Activated CD4-positive, alpha-beta T cell treated with anti-CD3 and anti-CD28 coated beads, Interleukin-2, amount 50 U/mL, for 48 hours (primary cell): ENCODE measurements at places on chromosomes 4 and X.
A peak's percentile ranks its signal among the peaks of the same experiment; 100 is the strongest.

DNA sequence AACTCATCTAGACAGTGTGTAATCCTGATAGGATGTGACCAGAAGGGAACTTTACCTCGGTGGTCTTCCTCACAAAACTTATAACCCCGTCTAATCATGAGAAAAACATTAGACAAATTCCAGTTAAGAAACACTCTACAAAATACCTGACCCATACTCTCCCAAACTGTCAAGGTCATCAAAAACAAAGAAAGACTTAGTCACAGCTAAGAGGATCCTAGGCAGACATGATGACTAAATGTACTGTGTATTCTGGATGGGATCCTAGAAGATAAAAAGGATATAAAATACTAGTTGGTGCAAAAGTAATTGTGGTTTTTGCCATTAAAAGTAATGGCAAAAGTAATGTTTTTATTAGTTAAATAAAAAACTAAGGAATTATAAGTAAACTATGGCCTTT, 81.6 kb downstream of the DTHD1 start:
- DNase-seq = no peak

DNA sequence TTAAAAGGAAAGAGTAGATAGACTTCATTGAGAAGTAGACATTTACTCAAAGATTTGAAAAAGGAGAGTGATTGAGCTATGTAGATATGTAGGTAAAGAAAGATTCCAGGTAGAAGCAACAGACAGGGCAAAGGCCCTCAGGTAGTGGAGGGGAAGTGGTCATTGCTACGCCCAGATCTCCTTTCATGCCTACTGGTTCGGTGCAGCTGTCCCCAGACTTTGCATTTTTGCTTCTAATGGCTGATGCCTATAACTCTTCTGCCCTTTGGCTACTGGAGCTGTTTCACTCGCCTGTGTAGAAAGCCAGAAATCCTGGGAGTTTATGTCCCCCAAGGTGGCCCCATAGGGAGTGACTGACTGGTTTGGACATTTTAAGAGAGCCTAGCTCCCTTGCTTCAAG, 16.9 kb upstream of the ARMCX2 start:
- DNase-seq = no peak

DNA sequence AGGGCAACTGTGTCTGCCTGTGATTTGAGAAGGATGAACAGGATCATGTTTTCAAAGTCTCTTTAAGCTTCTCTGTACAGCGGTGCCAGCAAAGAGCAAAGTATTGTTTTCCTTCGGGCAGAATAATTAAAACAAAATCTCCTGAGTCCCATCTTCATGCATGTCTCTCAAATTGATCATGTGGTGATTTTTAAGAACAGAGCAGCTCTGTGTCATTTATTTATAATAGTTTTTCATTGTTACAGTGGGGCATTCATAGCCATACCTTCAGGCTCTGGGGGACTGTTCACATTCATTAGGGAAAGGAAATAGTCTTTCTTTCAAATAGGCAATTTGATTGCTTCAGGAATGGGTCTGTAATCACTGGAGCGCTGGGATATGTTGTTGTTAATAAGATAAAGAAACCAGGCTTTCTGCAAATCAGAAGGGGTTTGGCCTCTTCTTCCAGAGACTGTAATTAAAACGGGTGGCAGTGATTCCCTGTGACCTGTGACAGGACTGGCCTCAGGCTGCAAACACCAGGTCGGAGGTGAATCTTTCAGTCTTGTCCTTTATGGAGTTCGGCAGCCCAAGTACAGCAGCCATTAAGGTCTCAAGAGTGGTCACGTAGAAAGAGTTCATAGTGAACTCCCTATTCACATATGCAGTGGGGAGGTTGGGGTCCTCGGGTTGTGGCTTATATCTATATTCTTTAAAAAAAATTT, 29.3 kb upstream of the CBR4 start:
- no peak for DNase-seq

DNA sequence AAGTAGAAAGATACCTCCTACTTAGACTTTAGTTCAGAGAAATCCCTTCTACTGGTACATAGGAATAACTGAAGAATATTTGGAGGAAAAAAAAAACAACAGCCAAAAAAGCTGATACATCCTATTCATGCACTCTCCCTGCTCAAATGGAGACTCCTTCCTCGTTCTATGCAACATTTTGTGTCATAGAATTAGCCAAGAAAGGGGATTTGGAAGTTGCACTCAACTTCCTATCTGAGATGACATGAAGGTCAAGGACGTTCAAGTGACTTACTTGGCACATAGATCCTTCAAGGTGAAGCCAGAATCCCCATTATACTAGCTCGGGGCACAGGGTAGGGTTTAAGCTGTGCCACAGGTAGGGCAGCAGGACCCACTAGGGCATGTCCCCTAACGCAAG, 56.2 kb upstream of the S100G start:
- DNase-seq = no peak

DNA sequence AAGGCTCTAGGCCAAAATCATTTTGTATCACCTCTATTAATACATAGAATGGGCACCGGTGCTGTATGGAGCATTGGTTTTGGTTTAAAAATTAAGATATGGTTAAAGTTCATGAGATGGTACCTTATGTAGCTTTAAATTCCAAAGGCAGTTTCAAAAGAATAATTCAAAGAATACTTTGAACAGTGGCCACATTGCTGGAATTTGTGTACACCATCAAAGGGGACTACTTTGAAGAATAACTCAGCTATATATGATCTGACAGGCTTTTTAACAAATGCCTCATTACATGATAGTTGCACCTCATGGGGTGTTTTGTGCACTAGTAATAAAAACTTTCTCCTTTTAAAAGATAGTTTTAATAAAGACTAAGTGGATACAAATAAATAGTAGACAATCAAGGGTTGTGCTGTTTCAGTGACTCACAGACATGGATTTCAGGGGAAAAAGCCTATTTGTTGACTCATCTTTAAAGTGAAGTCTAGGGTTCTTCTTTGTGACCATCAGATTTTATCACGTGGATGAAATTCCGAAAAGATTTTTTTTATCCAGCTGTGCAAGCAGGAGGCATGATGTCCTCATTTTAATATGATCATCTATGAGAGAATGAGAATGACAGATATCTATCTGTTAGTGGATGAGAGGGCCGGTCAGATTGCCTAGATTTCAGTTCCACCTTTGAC, 12.8 kb downstream of the MTM1 start:
- no peak for DNase-seq

DNA sequence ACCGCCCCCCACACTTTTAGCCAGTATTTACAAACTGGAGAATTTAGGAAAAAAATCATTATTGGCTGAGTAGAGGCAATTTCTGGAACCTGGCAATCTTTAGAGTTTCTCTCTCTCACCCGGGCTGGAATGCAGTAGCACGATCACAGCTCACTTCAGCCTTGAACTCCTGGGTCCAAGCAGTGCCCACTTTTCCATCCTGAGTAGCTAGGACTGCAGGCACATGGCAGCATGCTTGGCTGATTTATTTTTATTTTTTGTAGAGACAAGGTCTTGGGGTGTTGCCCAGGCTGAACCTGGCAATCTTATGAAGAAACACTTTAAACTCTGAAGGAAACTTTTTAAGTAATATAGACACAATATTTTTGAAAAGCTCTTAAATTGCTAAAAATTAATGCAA, 120.1 kb downstream of the AFF1 start:
- no peak for DNase-seq

DNA sequence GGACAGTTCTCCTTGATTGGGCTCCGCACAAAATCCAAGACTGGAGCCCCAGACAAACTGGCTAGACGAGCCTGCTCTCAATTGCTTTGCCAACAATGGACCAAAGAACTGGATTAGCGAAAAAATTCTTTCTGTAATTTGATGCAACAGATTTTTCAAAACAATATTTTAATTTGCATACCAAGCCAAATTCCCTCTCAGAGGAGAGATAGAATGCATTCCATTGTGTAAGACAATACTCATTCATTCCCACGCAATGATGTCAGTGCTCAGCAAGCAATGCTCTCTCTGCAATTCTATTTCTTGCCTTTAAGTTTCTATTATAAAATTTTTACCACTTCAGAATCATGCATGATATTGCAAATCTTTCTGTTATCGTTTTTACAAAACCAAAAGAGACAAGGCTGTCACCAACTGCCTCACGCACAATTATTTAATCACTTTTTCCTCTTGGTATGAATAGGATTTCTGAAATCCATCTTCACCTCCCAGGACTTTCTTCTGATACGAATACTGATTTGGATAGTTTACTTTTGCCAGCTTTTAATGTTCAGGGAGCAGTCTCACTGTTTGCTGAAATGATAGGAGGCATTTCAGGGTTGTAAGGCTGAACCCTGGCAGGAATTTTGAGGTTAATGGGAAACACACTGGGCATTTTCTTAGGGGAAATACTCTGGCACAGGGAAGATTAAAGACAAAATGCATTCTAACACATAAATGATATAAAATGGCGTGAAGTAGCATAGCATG, 46.1 kb upstream of the HCCS start:
- DNase-seq = no peak

DNA sequence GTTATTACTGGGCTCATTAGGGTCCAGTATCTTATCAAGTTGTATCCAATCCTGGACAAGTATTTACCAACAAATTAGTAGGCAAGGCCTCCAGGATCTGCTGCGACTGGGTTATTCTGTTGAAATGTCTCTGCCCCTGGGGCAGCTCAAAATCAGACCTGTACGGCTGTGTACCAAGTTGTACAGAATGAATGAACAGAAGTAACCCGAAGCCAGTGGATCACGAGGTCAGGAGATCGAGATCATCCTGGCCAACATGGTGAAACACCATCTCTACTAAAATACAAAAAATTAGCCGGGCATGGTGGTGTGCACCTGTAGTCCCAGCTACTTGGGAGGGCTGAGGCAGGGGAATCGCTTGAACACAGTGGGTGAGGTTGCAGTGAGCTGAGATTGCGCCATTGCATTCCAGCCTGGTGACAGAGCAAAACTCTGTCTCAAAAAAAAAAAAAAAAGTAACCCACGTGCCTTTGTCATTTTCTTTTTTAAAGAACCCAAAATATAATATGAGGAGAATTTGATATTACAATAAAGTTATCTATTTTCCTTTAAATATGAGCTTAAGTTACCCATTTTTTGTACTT, 127.3 kb downstream of the CBR4 start:
- DNase-seq = no peak

- DNase-seq = peak; percentile 52
Measured at GRCh38 chr4:42655921-42656678, 805 bp downstream of the ATP8A1 start.

- no peak for DNase-seq
Measured at GRCh38 chr4:142683997-142684396, 162.1 kb downstream of the INPP4B start.
